Sigmoid colon (tissue), 7 donors: ENCODE measurements at places on chromosomes 16 and 17. TPM values are rescaled to one million over a fixed set of nuclear protein-coding genes. Genes with fewer than 3 reads are reported as not detected.

The CSH2 gene
- total RNA-seq: not detected

The IGF2BP1 gene
- not detected for total RNA-seq

The MYO15A gene
- total RNA-seq: 1.8 TPM

The SOX9 gene
- total RNA-seq: 2.1 TPM

DNA sequence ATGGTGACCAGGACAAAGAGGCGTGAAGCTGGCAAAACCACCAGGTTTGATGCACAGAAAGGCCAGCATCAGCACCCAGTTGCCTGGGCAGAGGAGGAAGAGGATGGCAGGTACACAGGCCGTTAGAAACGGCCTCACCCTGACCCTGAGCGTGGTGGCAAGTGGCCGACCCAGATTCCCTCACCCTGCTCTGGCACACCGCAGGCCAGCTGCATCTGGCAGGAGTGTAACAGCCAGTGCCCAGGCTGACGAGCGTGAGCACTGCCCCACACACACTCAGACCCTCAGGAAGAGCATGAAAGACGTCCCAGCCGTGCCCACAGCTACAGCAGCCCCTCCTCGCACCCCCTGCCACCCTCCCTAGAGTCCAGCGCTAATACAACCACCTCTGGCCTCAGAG is 82.0 kb downstream of the ANKRD11 start:
- H3K4me3 ChIP-seq: no peak overlapping the region
- H3K4me1 ChIP-seq: peaks cover 87% of the 10 kb centered on the region
- H3K36me3 ChIP-seq: no peaks in the 10 kb centered on the region

DNA sequence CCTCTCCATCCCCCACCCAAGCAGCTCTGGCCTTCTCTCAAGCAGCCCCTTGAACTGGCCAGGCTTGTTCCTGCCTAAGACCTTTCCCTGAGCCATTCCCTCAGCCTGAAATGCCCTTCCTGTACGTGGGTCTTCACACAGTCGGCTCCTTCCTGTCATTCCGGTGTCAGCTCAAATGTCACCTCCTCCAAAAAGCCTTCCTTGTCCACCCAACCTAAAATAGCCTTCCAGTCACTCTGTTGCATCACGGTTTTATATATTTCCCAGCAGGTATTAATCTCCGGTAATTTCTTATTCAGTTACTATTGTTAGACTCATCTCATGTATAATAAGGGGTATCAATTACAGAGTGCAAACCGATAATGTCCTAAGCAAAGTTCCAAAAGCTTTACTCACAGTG is 51.8 kb downstream of the C17orf67 start:
- peaks cover 36% of the 10 kb centered on the region for H3K27me3 ChIP-seq
- no peak for DNase-seq
- H3K36me3 ChIP-seq: no peaks in the 10 kb centered on the region
- H3K27ac ChIP-seq: no peak overlapping the region
- H3K4me3 ChIP-seq: no peak overlapping the region
- H3K4me1 ChIP-seq: peaks cover 12% of the 10 kb centered on the region

The AATK gene
- 4.8 TPM for total RNA-seq

GRCh38 chr17:3846437-3847164 is 555 bp upstream of the NCBP3 start:
- no peaks in the 10 kb centered on the region for H3K27me3 ChIP-seq
- DNase-seq: no peak

DNA sequence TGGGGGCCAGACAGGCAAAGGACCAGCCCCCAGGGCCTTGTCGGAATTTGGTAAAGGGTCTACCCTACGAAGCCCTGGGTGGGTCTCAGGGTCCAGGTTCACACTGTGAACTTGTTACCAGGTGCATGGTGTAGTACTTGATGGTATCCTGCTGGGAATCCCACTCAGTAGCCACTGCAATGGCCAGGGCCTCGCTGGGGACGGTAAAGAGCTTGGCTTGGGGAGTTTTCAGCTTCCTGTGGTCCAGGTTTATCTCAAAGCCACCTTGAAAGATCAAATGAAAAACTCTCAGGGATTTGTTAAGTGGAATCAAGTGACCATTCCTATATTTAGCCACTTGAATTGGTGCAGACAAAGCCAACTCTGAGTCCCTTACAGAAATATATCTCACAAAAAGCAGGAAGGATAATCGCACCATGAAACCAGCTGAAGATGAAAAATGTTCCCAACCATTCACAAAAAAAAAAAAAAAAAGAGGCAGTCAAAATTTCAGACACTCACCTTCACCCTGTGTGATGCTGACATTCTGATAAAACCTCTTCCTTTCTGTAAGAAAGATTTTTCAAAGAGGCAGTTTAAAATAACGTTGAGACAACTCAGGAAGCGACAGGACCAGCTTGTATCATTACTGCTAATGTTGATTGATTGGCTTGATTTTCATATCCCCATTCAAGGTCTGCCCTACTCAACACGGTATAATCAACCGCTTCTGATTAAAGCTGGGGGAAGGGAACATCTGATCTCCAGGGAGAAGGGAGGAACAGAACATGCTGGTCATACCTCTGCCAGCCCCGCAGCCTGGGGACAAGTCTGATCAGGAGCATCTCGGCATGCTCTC is 10.6 kb downstream of the ATPAF2 start:
- DNase-seq: no peak
- no peaks in the 10 kb centered on the region for H3K27me3 ChIP-seq
- peaks cover 2% of the 10 kb centered on the region for H3K4me1 ChIP-seq
- H3K4me3 ChIP-seq: no peak overlapping the region

The FBXL16 gene
- total RNA-seq: 1.4 TPM

- no peaks in the 10 kb centered on the region for H3K27me3 ChIP-seq
- no peaks in the 10 kb centered on the region for H3K36me3 ChIP-seq
- H3K4me3 ChIP-seq: no peak overlapping the region
Measured at GRCh38 chr17:16987830-16988601, 16.1 kb upstream of the TNFRSF13B start.

The KRT9 gene
- not detected for total RNA-seq

GRCh38 chr17:51921500-51921899 is 237.0 kb downstream of the CA10 start:
- no peak for DNase-seq
- no peaks in the 10 kb centered on the region for H3K27me3 ChIP-seq
- no peaks in the 10 kb centered on the region for H3K36me3 ChIP-seq
- no peaks in the 10 kb centered on the region for H3K4me1 ChIP-seq

DNA sequence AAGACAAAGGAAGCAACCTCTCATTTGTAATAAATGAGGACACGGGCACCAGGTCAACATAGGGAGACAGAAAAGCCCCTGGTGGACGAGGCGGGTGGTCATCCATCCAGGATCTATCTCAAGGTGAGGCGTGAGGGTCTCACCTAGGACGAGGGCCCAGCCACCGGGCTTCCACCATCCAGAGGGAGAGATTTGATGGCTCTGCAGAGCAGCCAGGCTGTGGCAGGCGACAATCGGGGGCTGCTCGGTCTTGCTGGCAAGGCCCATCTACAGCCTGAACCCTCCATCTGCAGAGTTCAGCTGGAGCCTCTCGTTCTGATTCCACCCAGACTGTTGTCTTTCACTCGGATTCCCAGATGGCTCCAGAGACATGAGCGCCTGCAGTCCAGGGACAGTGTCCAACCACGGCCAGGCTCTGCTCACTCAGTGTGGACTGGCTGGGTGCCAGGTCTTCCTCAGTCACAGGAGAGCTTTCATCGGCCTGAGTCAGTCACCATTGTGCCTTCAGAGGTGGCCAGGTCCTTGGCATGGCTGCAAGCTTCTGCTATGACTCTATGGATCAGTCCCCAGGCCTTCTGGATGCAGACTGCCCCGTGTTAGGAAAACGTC is 5.9 kb downstream of the LITAFD start:
- H3K36me3 ChIP-seq: no peaks in the 10 kb centered on the region
- H3K4me3 ChIP-seq: no peak overlapping the region
- peak; percentile 87 for DNase-seq
- H3K4me1 ChIP-seq: peaks cover 24% of the 10 kb centered on the region
- H3K27ac ChIP-seq: no peak overlapping the region

The PYY gene
- not detected for total RNA-seq

The CD300A gene
- 3.5 TPM for total RNA-seq

- no peaks in the 10 kb centered on the region for H3K27me3 ChIP-seq
- no peak overlapping the region for H3K27ac ChIP-seq
- no peak for DNase-seq
- H3K4me3 ChIP-seq: no peak overlapping the region
Measured at GRCh38 chr16:56094231-56094630, 97.1 kb upstream of the GNAO1 start.

- H3K27me3 ChIP-seq: no peaks in the 10 kb centered on the region
- H3K4me1 ChIP-seq: peaks cover 12% of the 10 kb centered on the region
- DNase-seq: no peak
- peak overlapping the region; percentile 17 for H3K27ac ChIP-seq
Measured at GRCh38 chr17:40158438-40159013, 18.2 kb downstream of the CASC3 start.
